ENCODE measurements at places on chromosomes 1 and 21. TPM values are rescaled to one million over a fixed set of nuclear protein-coding genes. Genes with fewer than 3 reads are reported as not detected.

DNA sequence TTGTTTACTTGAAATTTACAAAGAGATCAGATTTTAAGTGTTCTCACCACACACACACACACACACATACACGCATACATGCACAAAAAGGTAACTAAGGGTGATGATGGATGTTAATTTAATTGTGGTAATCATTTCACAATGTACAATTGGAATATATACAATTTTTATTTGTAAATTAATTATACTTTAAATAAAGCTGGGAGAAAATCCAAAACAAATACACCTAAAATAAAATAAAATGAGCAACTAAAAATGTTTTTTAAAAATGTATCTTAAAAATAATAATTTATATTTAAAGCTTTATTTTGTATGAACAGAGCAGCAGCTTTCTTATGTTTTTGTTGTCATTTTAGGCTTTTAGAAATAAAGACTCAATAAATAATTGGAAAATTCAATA is 8.2 kb upstream of the INSL5 start:
- DNase-seq = no peak

GRCh38 chr1:30467101-30467500 is 256.3 kb downstream of the MATN1 start:
- no peak for DNase-seq

Gene FMO4
- total RNA-seq = 1.0 TPM

Gene FALEC
- not detected for total RNA-seq

GRCh38 chr1:169347688-169348382 is 19.8 kb downstream of the NME7 start:
- DNase-seq = no peak

DNA sequence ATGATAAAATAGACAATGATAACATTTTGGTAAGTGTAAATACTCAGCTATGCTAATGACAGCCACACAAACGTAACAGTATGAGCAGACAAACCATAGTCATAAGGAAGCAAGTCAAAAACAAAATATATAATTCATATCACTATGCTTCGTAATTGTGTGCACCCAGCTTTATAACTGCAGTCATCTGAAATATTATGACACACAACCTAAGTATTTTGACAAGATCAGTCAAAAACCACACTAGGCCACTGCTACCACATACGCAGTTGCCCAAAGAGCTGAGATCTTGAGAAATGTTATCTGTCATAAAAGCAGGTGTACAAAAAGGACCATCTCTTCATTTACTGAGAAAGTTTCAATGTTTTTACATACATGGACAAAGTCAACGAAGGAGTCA is 26.0 kb downstream of the RNASEL start:
- DNase-seq = no peak

Gene NBPF19
- 43.5 TPM for total RNA-seq

DNA sequence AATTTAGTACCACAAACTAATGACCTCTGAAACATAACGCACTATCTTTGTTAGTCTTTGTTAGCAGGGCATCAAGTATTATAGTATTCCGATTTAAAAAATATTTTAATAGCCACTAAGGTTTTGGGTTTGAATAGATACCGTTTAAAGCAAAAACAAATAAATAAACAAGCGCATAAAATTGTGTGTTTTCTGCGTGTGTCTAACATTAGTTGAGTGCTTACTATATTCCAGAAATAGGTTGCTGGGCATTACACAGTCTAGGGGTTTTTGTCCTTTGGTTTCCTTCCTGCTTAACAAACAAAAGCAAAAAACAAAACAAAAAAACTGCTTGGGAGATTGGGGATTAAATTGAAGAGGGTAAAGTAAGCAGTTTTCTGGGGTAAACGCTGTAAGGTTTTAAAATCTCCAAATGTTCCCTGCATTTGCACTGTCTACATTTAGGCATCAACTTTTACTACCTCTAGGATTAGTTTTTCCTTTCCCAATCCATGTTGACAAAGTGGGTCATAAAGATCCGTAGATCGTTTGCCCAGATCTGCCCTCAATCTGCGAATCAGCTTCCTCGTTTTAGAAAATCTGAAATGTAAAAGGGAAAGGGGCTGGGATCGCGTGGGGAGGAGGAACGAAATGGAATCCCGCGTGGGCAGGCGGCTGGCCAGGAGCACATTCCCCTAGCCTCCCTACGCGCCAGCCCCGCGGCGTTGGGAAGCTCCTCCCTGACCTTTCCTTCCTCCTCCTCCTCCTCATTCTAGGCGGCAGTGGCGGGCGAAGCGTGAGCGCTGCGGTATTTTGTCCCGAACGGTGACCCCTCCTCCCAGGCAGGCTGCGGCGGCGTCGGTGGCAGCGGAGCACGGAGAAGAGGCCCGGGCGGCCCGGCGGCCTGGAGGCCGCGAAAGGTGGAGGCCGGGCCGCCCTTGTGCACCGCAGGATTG is at the start of gene KCTD3:
Gene KCTD3, plus strand, starts transcription at position 749 of the 935 bp plus-strand sequence. CDS start 382 bp downstream, outside the sequence.
- DNase-seq = no peak

Gene DNAJC8
- 64.2 TPM for total RNA-seq

Gene E2F2
- total RNA-seq = 0.38 TPM

GRCh38 chr21:44038063-44038462 is 26.0 kb downstream of the TRAPPC10 start:
- no peak for DNase-seq

DNA sequence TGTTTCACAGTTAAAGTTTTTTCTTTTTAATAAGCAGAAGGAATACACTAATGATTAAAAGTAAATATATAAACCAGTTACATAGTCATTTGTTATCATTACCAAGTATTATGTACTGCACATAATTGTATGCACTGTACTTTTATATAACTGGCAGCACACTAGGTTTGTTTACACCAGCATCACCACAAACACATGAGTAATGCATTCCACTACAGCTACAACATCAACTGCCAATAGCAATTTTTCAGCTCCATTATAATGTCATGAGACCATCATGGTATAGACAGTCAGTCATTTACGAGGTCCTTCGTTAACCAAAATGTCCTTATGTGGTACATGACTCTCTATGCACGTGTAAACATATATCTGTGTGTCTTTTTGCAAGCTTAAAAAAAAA is 35.2 kb downstream of the SCYL3 start:
- DNase-seq = no peak

- DNase-seq = no peak
Observed at GRCh38 chr1:234262007-234262753, 111.1 kb upstream of the COA6 start.

Gene PIK3R3
- 0.94 TPM for total RNA-seq

Gene SPATA46
- total RNA-seq = not detected

Gene ST6GALNAC5
- not detected for total RNA-seq

Gene CRYAA
- not detected for total RNA-seq

Gene B3GALT2
- total RNA-seq = 0.24 TPM

All from CD8-positive, alpha-beta T cell (primary cell).